ENCODE measurements at places on chromosomes 7 and 10.

DNA sequence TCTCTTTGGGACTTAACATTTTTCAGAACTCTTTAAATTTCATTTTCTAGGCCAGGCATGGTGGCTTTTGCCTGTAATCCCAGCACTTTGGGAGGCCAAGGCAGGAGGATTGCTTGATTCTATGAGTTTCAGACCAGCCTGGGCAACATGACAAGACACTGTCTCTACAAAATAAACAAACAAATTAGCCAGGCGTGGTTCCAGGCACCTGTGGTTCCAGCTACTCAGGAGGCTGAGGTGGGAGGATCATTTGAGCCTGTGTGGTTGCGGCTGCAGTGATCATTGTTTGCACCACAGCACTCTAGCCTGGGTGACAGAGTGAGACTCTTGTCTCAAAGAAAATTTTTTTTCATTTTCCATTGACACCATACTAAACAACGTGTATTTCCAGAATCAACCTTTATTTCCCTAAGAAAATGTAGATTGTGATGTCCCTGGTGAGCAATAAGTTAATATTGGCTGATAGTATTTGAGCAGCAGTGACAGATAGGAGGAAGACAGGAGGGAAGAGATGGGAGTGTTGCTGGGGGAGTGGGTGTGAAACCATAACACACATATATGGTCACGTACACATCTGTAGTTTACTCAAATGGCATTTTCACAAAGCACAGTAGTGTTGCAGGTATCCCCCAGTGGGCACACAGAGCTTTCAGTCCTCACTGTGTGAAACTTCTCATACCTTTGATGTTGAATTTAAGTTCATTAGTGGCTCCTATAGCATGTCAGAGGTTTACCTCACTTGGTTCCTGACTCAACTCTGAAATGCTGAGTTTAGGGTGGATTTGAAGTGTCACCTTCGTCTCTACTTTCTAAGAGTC is 205.6 kb downstream of the AUTS2 start:
- H3K27ac ChIP-seq, result no peak overlapping the region
- H3K27me3 ChIP-seq, result no peaks in the 10 kb centered on the region
- no peak for DNase-seq
- peaks cover 55% of the 10 kb centered on the region for H3K4me1 ChIP-seq
- H3K4me3 ChIP-seq, result no peak overlapping the region

DNA sequence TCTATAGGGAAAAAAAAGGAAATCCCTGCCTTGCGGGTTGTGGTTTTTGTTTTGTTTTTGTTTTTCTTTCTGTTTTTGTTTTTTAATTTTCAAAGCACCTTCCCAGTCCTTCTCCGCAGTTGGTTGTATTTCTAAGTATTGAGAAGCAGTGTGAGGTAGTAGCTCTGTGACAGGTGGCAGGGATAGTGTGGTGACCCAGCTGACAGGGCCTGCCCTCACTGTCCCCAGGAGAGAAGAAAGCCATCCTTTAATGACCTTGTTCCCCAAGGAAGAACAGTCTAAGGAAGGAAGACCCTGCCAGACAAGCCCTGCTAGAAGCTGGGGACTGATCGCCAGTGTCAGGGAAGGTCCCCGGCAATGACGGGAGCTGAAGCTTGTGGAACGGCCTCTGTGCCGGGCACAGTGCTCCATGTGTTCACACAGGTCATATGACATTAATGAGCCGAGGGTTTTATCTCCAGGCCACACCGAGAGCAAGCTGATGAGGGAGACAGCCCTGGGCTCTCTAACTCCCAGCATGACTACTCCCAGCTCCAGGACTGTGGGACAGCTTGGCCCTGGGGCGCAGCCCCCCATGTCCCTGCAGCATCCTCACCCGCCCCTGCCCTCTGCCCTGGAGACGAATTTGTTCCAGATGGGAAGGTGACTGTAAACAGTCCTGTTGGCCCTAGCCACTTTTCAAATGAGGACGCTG is 69.0 kb upstream of the LRRC18 start:
- H3K27me3 ChIP-seq, result peaks cover 14% of the 10 kb centered on the region
- H3K4me3 ChIP-seq, result no peak overlapping the region
- DNase-seq, result no peak
- no peak overlapping the region for H3K27ac ChIP-seq

GRCh38 chr10:46298477-46299285 is 11.9 kb downstream of the ANTXRL start:
- no peaks in the 10 kb centered on the region for H3K36me3 ChIP-seq
- H3K27ac ChIP-seq, result no peak overlapping the region
- H3K4me1 ChIP-seq, result no peaks in the 10 kb centered on the region
- peaks cover 22% of the 10 kb centered on the region for H3K27me3 ChIP-seq

DNA sequence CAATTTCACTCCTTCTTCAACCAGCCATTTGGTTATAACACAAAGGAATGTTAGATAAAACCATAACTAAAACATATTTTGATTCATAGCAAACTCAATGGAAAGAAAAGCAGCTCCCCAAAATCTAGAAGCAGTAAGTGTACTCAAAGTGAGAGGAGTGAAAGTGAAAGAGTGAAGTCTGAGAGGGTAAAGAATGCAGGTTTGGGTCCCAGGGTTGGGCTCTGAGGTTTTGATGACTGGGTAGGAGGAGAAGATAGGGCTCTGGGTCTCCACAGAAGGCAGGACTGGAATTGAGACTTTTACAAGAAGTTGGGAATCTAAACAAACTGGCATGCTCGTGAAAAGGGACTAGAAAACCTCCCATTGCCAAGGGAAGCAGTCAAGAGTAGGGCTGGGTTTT is 85.4 kb upstream of the RSU1 start:
- no peaks in the 10 kb centered on the region for H3K36me3 ChIP-seq
- peak overlapping the region; percentile 59 for H3K27ac ChIP-seq
- H3K4me3 ChIP-seq, result no peak overlapping the region
- no peak for DNase-seq

DNA sequence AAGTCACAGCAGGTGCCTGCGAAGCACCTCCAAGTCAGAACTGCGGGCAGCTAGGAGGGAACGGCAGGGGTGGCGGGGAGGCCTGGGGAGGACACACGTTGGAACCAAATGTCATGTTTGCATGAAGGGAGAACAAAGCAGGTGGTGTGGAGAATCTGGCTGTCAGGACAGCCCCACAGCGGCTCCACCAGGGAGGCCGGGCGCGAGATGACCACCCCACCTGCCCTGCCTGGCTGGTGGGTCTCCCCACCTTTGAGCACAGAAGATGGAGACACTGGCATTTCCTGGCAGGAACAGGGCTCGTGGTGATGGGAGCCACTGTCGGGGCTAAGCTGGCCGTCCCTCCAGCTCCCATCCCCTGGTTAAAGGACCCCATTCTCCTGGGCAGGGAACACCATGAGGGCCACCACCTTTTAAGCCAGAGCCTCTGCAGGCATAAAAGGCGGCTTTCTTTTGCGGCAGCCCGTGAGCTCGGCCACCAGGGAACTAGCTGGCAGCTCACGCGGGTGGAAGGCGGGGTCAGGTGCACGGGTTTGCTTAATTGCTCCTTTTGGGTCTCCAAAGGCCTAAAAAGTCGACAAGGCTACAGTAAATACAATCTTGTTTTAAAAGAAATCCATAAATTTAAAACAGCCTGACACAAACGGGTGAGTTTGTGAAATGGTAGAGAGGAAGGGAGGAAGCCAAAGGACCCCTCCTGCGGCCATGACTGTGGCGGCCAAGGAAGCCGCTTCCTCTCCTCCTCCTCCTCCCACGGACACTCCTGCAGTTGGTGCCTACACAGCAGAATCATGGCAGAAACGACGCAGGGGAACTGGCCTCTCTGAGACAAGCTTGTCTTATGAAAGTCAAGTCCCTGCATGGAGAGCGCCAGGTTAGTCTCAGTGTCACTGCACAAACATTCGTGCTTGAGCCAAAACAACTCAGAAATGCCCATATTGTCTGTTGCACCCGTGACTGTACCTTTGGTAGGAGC is 213.8 kb downstream of the DNAJB6 start:
- no peak overlapping the region for H3K27ac ChIP-seq
- H3K4me3 ChIP-seq, result no peak overlapping the region
- H3K4me1 ChIP-seq, result peaks cover 2% of the 10 kb centered on the region
- H3K27me3 ChIP-seq, result peaks cover 16% of the 10 kb centered on the region
- H3K36me3 ChIP-seq, result no peaks in the 10 kb centered on the region

DNA sequence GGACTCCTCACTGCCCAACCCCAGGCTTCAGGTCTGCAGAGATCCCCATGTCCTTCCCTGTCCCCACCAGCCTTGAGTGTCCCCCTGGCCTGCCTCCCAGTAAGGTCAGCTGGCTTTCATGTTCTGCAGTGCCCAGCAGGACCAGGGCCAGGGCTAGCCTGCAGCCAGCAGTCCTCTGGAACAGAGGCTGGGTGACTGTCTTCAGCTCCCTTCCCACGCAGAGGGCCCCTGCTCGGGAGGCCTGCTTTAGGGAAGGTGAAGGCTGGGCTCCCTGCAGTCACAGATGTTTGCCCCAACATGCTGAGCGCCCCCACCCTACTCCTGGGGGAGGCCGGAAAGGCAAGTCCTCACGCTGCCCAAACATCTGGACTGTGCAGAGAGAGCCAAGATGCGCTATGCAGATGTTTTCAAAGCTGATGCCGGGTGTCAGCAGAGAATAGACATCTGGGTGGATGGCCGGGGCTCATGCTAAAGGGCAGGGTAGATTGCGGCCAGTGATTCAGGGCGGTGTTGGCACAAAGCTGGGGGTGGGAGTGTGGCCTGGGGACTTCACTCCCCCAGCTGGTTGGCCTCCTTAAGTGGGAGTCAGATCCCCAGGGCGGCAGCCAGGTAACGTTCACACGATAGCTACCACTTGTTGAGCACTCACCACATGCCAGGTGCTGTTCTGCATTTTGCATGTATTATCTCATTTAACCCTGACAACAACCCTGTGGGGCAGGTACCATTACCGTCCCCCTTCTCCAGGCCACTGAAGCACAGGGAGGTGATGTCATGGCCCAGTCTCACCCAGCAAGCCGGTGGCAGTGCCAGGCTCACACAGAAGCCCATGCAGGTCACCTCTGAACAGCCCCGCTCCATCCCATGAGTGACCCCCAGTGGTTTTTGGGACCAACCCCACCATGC is 71.2 kb upstream of the COL13A1 start:
- H3K27ac ChIP-seq, result no peak overlapping the region
- no peak for DNase-seq
- peaks cover 3% of the 10 kb centered on the region for H3K4me1 ChIP-seq
- H3K27me3 ChIP-seq, result peaks cover 15% of the 10 kb centered on the region
- no peaks in the 10 kb centered on the region for H3K36me3 ChIP-seq

DNA sequence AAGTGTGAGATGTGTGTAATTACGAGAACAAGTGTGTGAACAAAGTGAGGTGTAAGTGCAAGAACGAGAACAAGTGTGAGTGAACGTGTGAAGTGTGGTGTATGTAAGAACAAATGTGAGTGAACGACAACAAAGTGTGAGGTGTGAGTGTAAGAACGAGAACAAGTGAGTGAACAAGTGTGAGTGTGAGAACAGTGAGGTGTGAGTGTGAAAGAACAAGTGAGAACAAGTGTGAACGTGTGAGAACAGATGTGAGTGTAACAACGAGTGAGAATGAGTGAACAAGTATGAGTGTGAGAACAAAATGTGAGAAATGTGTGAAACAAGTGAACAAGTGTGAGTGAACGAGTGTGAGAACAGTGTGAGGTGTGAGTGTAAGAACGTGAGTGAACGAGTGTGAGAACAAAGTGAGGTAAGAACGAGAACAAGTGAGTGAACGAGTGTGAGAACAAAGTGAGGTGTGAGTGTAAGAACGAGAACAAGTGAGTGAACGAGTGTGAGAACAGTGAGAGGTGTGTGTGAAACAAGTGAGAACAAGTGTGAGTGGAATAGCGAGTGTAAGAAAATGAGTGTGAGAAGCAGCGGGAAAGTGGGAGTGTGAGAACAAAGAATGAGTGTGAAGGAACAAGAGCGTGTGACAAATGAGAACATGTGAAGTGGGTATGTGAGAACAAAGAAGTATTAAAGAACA is 47.2 kb downstream of the ESYT2 start:
- peaks cover 4% of the 10 kb centered on the region for H3K4me1 ChIP-seq
- no peak overlapping the region for H3K4me3 ChIP-seq
- peaks cover 5% of the 10 kb centered on the region for H3K36me3 ChIP-seq
- no peaks in the 10 kb centered on the region for H3K27me3 ChIP-seq

GRCh38 chr10:91298224-91298871 is 77.9 kb downstream of the PCGF5 start:
- H3K36me3 ChIP-seq, result no peaks in the 10 kb centered on the region
- H3K27ac ChIP-seq, result no peak overlapping the region
- H3K27me3 ChIP-seq, result peaks cover 10% of the 10 kb centered on the region
- H3K4me3 ChIP-seq, result peak overlapping the region; percentile 59

DNA sequence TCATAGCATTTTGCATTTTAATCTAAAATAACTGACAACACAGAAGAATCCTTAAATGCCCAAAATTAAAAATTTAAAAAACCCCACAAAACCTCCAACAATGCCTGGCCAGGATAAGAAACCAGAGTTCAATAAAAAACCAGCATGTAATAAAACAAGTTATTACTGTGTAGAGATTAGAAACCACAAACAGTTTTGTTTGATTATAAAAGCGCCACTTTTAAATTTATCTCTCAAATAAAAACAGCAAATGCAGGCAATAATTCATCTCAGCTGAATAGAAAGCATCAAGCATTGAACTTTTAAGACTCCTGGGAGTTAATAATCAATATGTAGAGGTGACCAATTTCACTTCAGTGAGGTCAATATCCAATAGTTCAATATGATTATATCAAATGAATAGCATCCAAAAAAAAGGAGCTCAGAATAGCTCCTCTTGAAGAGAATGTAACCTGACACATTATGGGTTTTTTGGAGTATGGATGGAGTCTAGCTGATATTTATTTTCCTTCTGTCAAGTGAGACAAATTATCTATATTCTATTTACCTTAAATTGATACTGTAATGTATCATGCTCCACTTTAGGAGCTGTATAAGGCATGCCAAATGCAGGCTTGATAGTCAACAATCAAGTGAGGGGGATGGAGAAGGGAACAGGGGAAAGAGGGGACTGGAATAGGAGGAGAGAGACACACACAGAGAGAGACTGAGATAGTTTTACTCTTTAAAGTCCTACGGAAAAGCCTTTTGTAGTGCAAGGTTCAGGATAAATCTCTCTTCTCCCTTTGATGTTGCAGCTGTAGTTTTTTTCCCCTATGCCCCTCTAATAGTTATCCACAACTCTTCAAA is 130.9 kb downstream of the RSU1 start:
- no peak overlapping the region for H3K27ac ChIP-seq
- no peaks in the 10 kb centered on the region for H3K4me1 ChIP-seq
- no peak overlapping the region for H3K4me3 ChIP-seq
- no peaks in the 10 kb centered on the region for H3K27me3 ChIP-seq

GRCh38 chr7:79414910-79415309 is 38.6 kb downstream of the MAGI2 start:
- no peak overlapping the region for H3K27ac ChIP-seq
- no peak for DNase-seq
- no peaks in the 10 kb centered on the region for H3K36me3 ChIP-seq
- H3K4me3 ChIP-seq, result no peak overlapping the region

DNA sequence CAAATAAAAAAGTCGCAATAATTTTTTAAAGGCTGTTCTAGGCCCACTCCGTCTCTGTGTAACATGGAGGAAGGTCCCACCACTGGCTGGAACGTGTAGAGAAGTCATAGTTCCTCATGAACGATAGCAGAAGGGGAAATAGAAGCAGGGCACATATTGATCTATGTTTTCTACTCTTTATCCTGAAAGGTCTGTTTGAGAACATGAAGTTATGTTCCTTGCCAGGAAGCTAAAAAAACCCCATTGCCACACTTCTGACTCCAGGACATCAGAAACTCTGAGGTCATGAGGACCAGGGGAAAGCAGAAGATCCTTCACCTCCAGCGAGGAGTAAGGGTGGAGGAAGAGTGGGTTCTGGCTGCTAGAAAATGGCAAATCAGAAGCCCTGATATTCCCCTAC is 10.8 kb downstream of the ANKRD22 start:
- H3K4me3 ChIP-seq, result no peak overlapping the region
- H3K27me3 ChIP-seq, result peaks cover 20% of the 10 kb centered on the region
- H3K4me1 ChIP-seq, result no peaks in the 10 kb centered on the region
- no peak for DNase-seq
- H3K27ac ChIP-seq, result no peak overlapping the region

- no peaks in the 10 kb centered on the region for H3K27me3 ChIP-seq
- H3K4me1 ChIP-seq, result peaks cover 32% of the 10 kb centered on the region
- H3K36me3 ChIP-seq, result peaks cover 54% of the 10 kb centered on the region
- H3K4me3 ChIP-seq, result no peak overlapping the region
- DNase-seq, result no peak
Observed at GRCh38 chr7:107951896-107952295, 51.1 kb downstream of the LAMB1 start.
